ENCODE measurements at places on chromosomes 12 and 14.

GRCh38 chr14:27605282-27605681 is 1007.4 kb upstream of the NOVA1 start:
- no peak for DNase-seq

- no peak for DNase-seq
Measured at GRCh38 chr14:100771121-100771800, 44.6 kb downstream of the DLK1 start.

DNA sequence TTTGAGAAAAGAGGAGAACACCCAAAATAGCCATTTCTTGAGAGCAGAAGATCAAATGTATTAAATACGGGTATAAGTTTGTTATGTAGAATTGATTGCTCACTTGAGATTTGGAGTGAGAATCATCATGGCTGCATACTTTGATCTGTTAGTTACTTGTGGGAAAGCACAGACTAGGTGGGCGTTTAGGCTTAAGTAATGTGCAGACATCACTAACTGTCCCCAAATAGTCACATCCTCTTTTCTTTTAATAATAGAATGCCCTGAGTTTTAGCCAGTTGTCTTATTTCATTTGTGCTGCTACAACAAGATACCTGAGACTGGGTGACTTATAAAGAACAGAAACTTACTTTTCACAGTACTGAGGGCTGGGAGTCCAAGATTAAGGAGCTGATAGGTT is 14.3 kb upstream of the GTF2A1 start:
- DNase-seq = no peak

DNA sequence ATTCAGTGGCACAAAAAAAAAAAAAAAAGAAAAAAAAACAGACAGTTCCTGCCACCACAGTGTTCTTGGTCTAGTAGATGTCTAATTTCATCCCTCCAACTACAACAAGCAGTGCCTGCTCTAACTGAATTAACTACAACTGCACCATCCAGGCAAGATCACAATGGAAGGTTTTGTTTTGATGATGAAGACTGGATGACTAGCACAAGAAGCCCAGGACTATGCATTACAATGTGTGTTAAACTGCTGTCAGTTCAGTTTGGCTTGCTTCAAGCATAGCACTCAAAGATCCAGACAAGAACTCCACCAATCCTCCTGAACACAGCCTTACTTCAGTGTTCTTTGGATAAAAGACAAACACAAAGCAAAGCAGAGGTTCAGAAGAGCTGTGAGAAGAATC is 279.9 kb downstream of the GRIN2B start:
- no peak for DNase-seq

DNA sequence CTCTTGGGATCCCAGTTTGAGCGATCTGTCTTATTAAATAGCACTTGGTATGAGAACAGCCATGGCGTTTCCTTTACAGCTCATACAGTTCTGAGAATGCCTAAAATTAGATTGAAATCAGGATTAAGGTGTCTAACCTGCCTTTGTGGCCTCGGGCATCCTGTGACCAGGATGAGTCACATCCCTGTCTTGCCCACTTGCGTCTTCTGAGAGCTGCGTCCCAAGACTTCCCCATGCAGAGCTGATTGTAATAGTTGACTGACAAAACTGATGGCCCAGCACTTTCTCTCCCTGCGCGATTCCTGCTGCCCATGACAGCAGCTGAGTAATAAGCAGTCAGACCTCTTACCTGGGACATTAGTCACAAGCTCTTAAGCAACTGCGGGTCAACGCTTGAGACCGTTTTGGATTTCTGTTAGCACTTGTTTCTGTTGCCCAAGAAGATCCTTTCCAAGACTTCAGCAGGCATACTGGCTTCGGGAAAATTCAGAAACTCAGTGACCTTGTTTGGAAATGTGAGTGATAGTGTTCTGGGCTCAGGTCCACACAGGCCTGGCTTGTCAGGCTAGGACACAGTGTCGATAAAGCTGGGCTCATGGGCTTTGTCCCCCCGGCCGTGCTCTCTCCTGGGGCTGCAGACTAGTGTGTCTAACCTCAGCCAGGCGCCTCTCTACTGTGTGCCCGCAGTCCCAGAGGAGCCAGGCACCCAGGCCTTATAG is 169.9 kb upstream of the HIF1A start:
- no peak for DNase-seq

GRCh38 chr12:96044943-96045290 is 9.5 kb upstream of the LTA4H start:
- DNase-seq = no peak

DNA sequence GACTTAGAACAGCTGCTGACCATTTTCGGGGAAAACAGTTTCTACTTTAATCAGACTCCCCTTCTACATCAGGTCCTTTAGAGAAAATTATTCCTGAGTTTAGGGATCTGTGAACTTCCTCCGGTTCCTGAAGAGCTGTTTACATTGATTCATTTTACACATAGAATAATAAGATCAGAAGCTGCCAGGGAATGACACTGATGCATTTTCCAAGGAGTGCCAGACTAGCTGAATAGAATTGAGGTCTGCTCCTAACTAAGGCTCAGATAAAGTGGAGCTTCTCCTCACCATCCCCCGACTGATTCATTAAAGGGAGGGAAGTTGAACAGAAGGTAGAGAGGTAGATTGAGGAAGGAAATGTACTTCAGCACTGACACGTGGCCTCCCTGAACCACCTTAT is 41.9 kb upstream of the PSMA6 start:
- no peak for DNase-seq

- no peak for DNase-seq
Measured at GRCh38 chr12:124464062-124464461, 103.3 kb downstream of the NCOR2 start.

DNA sequence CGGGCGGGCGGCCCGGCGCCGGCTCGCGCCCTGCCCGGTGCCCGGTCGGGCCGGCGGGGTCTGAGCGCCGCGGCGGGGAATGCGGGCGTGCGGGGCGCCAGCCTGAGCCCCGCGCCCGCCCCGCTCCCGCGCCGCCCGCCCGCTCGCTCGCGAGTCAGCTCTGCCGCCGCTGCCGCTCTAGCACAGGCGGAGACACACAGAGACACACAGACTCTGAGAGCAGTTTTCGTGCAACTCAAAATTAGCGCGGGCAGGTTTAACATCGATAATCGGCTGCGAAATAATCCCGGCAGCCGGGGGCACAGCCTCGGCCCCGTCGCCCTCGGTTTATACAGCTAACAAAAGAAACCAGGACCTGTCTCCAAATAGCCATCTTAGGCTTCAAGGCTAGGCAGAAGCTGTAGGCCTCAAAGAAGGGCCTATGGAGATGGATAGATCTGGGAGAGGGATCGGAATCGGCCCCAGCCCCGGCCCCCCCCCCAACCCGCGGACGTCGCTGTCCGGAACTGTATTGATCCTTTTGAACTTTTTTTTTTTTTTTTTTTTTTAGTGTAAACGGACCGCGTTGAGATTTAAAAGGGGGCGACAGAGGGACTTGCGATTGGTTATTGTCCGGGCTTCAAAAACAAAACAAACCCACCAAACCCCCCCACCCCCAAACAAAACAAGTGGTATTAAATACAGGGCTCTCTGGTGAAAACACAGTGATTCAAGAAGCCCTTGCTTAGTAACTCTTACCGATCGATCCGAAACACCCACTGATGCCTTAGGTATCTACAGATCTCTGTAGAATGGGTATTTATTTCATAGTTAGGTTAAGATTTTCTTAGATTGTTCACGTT is 1.1 kb downstream of the ARID2 start:
- no peak for DNase-seq

- DNase-seq = no peak
Measured at GRCh38 chr14:74656964-74657363, 44.9 kb upstream of the LTBP2 start.

GRCh38 chr14:89598548-89599186 is 181.6 kb upstream of the FOXN3 start:
- DNase-seq = no peak

DNA sequence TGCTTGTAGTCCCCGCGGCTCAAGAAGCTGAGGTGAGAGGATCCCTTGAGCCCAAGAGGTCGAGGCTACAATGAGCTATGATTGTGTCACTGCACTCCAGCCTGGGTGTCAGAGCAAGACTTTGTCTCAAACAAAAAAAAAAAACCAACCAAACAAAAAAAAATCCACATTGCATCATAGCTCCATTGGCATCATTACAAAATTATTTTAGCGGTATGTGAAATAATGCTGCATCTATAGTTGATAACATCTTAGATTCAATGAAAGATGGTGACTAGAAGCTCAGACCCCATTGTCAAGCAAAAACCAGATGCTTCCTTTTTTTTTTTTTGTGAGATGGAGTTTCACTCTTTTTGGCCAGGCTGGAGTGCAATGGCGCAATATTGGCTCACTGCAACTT is 14.8 kb upstream of the PTHLH start:
- no peak for DNase-seq

- peak; percentile 40 for DNase-seq
Measured at GRCh38 chr14:58864751-58865513, 227.2 kb downstream of the DACT1 start.

- no peak for DNase-seq
Measured at GRCh38 chr14:95407354-95407753, 87.6 kb upstream of the CLMN start.

DNA sequence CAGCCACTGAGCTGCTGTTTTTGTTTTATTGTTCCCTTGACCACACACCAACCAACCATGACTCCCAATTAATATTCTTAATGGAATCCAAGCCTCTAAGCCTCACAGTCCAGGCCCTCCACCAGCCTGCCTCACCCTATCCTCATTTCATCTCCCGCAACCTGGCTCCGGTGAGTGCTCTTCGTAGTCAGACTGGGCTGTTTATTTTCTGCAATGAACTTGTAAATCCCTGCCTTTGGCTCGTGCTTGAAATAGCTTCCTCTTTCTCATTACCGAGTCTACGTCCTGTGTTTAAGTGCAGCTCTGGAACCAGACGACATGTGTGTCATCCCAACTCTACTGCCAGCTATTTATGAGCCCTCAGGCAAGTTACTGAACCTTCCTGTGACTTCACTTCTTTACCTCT is 12.4 kb upstream of the ETFBKMT start:
- no peak for DNase-seq

DNA sequence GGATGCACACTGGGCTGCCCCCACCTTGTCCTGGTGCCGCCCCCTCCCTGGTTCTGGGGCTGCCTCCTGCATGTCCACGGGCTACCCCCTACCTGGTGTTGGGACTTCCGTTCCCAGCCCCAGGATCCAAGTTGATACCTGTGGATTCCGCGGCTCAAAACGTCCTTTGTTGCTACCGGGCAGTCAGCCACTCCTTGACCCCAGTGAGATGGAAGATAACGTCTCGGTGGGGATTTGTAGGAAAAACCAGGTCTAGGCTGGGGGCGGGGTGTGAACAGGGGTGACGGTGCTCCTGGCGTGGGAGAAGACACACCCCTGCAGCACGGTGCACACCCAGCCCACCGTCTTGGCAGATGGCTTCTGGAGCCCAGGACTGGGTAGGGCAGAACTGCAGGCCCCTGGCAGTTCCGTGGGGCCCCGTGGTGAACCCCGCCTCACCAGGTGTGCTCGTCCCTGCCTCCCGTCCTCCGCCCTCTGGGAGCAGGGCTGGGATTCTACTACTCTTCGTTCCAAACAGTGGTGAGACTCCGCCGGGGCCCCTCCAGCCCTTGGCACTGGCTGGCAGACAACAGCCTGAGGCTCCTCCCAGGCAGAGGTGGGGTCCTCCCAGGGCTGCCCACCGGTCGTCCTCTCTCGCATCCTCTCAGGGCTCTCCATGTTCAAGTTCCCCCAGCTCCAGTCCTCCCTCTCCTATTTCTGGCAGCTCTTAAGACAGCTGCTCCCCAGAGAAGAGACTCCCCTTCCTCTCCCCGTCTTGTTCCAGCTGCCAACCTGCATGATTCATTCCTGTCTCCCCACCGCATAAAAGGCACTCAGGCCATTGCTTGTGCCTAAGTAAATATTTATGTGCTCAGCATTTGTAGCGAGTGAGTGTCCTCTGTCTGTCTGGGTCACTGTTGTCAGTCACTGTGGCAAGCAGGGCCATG is 75.5 kb downstream of the FBXL14 start:
- no peak for DNase-seq

- DNase-seq = no peak
Measured at GRCh38 chr12:108879615-108880254, at the start of gene DAO. DAO (plus strand) TSS chr12:108880092; CDS start chr12:108885007, 4,915 bp downstream.

GRCh38 chr12:271161-271560 is 8.5 kb upstream of the SLC6A13 start:
- DNase-seq = no peak
